HepG2 (cell line): ENCODE measurements at places on chromosomes 13 and 19.

GRCh38 chr13:25775986-25776385 lies 275.8 kb downstream of the SHISA2 start:
- H3K4me3 ChIP-seq, result no peak overlapping the region
- no peaks in the 10 kb centered on the region for H3K4me1 ChIP-seq
- H3K27ac ChIP-seq, result no peak overlapping the region
- DNase-seq, result no peak

DNA sequence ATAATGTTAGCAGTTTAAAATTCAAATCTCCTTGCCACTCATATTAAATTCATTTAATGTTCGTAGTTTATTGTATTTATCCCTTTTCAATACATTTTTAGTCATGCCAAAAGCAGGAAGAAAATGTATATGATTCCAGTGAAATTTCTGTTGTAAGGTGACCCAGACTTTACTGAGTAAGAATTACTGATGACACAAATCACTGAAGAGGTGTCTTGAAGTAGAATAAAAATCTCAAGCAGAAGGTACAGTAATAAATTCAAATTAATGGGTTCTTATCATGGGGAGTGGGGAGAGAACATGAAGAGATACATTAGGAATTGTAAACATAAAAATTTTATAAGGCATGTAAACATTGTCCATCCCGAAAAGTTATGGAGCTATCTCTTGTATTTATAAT lies 19.9 kb downstream of the STARD13 start:
- H3K4me3 ChIP-seq, result no peak overlapping the region
- DNase-seq, result no peak
- H3K27me3 ChIP-seq, result no peaks in the 10 kb centered on the region
- peaks cover 3% of the 10 kb centered on the region for H3K36me3 ChIP-seq

- no peak overlapping the region for H3K4me3 ChIP-seq
- peak overlapping the region; percentile 21 for H3K27ac ChIP-seq
- H3K4me1 ChIP-seq, result peaks cover 16% of the 10 kb centered on the region
- DNase-seq, result no peak
- H3K36me3 ChIP-seq, result peaks cover 6% of the 10 kb centered on the region
- no peaks in the 10 kb centered on the region for H3K27me3 ChIP-seq
Measured at GRCh38 chr19:3451451-3451866, 28.9 kb downstream of the SMIM24 start.

DNA sequence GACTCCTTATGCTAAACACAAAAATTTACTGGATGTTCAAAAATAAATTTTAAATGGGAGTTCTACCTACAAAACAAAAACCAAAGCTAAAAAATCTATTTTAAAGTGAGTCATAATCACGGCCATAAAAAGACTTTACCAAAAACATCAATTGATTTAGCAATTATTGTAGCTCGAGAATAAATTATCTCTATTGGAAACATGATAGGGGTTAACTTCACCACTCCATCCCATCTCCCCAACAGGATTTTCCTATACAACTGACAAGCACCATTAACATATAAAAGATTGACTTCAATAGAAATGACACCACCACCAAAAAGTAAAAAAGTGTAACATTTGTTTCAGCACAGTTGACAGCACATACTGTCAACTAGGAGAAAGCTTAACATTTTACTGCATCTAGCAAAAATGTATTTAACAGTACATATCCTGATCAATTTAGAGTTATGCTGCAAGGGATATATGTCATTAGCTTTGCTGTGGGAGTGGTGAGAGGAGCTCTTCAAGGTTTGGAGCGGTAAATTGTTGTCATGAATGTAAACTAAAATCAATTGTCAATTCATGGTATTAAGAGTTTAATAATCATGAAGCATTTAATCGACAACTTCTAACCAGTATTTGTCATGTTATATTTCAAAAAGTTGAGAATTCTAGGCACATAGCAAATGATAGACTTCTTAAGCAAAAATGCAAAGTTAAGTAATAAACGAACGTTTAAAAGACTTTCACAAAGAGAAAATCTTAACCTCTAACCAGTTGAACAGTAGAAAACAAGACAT lies 3.8 kb downstream of the UBL3 start:
- no peaks in the 10 kb centered on the region; the same call in 2 of the 3 replicates for H3K27me3 ChIP-seq
- H3K4me3 ChIP-seq, result peak overlapping the region; percentile 55
- no peak overlapping the region for H3K27ac ChIP-seq
- H3K36me3 ChIP-seq, result no peaks in the 10 kb centered on the region
- DNase-seq, result no peak
- peaks cover 39% of the 10 kb centered on the region for H3K4me1 ChIP-seq

- no peaks in the 10 kb centered on the region for H3K27me3 ChIP-seq
- DNase-seq, result no peak
- H3K4me3 ChIP-seq, result no peak overlapping the region
- no peaks in the 10 kb centered on the region for H3K4me1 ChIP-seq
Measured at GRCh38 chr13:76556627-76557026, 329.6 kb downstream of the KCTD12 start.

- H3K4me3 ChIP-seq, result no peak overlapping the region
- no peaks in the 10 kb centered on the region for H3K36me3 ChIP-seq
- no peak for DNase-seq
- H3K27ac ChIP-seq, result no peak overlapping the region
- H3K4me1 ChIP-seq, result no peaks in the 10 kb centered on the region
Measured at GRCh38 chr19:46181388-46181779, 33.3 kb downstream of the IGFL2 start.

GRCh38 chr13:76000131-76000530 lies 364.0 kb downstream of the LMO7 start:
- no peak for DNase-seq
- no peak overlapping the region for H3K27ac ChIP-seq
- H3K27me3 ChIP-seq, result no peaks in the 10 kb centered on the region
- H3K4me1 ChIP-seq, result no peaks in the 10 kb centered on the region

DNA sequence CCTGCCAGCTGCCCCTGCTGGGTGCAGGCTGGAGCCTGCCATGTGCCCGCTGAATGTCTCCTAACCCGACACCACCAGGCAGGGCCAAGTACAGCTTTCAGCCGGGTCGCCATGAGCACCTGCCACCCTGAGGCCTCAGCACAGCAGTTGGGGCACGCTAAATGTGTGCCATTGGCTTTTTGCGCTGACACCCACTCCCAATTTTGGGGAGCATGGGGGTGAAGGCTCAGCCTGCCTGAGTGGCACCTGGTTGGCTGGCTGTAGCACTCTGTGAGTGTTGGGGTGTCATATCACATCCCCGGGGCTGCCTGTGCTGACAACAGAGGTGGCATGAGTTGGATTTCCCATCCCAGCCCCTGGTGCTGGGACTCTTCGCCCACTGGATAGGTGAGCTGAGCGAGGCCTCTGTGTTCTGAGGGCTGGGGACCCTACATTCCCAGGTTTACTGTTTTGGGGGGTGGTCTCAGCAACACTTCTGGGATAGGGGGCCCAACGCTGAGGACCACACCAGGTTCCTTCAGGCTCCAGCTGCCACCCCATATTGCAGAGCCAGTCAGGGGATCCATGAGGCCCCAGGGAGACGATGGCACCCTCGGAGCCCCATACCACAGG lies 7.2 kb upstream of the RELB start:
- H3K36me3 ChIP-seq, result peaks cover 18% of the 10 kb centered on the region; the same call in 2 of the 3 replicates
- H3K4me1 ChIP-seq, result peaks cover 7% of the 10 kb centered on the region
- H3K27ac ChIP-seq, result no peak overlapping the region
- H3K4me3 ChIP-seq, result no peak overlapping the region
- no peak for DNase-seq

- no peak overlapping the region for H3K4me3 ChIP-seq
- no peaks in the 10 kb centered on the region for H3K4me1 ChIP-seq
- no peaks in the 10 kb centered on the region for H3K36me3 ChIP-seq
- H3K27me3 ChIP-seq, result no peaks in the 10 kb centered on the region
- H3K27ac ChIP-seq, result no peak overlapping the region
Measured at GRCh38 chr13:75173457-75174356, 308.3 kb downstream of the TBC1D4 start.

DNA sequence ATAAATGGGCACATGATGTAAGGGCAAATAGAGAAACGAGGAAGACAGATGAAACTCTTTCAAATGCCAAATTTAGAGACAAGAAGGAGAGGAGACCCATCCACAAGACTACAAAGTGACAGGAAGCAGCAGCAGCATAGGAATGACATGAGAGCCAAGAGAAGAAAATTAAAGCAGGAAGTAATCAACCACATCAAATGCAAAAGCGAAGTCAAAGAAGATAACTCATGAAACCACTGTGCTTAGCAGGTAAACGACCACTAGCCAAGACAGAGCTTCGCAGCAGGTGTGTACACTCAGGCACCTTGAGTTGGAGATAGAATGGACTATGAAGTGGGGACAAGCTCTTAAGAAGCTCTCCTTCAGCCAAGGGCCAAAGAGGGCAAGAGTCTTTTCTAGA lies 64.1 kb downstream of the KLF12 start:
- H3K27ac ChIP-seq, result no peak overlapping the region
- no peaks in the 10 kb centered on the region for H3K36me3 ChIP-seq
- no peaks in the 10 kb centered on the region for H3K27me3 ChIP-seq
- no peak for DNase-seq
- H3K4me3 ChIP-seq, result no peak overlapping the region

DNA sequence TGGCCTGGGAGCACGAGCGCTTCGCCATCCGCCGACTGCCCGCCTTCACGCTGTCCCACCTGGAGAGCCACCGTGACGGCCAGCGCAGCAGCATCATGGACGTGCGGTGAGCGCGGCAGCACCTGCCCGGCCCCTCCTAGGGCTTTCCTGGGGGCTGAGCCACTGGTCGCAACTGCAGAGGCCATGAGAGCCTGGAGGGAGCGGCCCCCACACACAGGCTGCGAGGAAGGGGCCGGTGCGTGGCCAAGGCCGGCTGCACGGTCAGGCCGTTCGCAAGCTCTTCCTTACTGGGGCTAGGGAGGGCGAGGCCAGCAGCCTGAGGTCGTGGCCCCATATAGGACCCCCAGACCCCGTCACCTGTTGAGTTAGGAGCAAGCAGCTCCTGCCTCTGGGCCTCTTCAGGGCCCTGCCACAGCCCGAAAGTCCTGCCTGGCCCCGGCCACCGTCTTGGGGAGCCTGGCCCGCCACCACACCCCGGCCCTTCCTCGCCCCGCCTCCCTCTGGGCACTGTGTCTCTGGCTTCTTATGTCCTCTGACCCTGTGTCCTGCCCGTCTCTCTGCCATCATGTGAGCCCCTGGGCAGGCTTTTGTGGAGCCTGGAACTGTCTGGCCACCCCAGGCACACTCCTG lies 19.0 kb downstream of the NCLN start:
- H3K4me1 ChIP-seq, result no peaks in the 10 kb centered on the region
- no peak for DNase-seq
- no peaks in the 10 kb centered on the region for H3K27me3 ChIP-seq

- H3K36me3 ChIP-seq, result no peaks in the 10 kb centered on the region
- no peak for DNase-seq
- no peaks in the 10 kb centered on the region for H3K4me1 ChIP-seq
- H3K4me3 ChIP-seq, result no peak overlapping the region
Measured at GRCh38 chr19:9018163-9018875, 8.1 kb upstream of the MUC16 start.

DNA sequence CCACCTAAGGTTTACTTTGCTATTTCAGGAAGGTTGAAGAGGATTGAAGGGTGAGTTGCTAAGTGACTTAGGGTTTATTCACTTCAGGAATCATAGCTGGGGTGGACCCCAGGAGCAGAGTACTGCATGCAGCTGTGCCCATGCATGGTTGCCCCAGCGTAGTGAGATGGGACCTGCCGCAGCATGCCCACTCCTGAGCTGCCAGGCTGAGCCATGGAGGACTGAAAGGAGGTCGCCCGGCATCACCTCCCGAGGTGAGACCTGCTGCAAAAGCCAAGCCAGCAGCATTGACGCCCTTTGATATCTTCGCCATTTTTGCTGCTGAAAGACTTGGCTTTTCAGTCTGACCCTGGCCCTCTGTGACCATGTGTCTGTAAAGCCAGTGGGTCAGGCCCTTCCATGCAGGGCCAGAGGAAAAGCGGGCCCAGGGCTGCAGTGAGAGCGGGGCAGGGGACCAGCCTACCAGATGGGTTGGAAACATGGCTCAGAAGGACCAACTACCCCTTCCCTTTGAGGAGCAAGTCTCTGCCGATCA lies 9.9 kb downstream of the POP4 start:
- H3K27ac ChIP-seq, result no peak overlapping the region
- H3K36me3 ChIP-seq, result peaks cover 20% of the 10 kb centered on the region
- H3K27me3 ChIP-seq, result no peaks in the 10 kb centered on the region; the same call in 1 of the 2 replicates
- no peak overlapping the region for H3K4me3 ChIP-seq

DNA sequence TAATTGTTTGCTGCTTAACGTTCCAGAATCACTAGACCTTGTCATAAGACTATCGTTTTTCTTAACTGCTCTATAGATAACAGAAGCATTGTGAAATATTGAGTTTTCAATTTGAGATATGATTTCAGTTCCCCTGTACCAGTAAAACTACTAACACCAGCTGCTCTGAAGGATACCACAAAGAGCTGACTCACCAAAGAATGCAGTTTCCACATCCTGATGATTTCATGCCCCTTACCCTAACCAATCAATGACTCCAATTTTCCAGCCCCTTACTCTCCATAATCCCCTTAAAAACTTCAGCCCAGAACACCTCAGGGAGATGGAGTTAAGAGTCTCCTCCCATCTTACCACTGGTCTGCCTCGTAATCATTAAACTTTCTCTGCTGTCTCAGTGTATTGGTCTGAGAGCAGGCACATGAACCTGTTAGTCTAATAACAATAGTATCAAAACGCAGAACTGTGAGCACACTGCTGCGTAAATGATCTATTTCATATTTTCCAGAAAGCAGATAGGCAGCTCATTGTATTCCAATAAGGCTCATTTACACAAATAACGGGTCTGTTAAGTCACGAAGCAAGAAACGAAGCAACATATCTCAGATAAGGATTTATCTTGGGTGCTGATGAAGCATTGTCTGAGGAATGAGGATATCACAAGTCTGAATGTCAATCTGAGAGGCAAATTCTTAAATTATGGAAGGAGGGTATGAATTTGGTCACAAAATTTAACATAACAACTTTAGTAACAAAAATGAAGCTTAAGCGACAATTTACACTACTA lies 14.1 kb upstream of the CCNA1 start:
- H3K27me3 ChIP-seq, result no peaks in the 10 kb centered on the region
- no peak overlapping the region for H3K27ac ChIP-seq
- no peak overlapping the region for H3K4me3 ChIP-seq
- no peaks in the 10 kb centered on the region for H3K4me1 ChIP-seq
- H3K36me3 ChIP-seq, result no peaks in the 10 kb centered on the region
